ENCODE measurements at places on chromosomes 12 and 14.

- H3K36me3 ChIP-seq = no peaks in the 10 kb centered on the region
- H3K27ac ChIP-seq = no peak overlapping the region
- no peak overlapping the region for H3K4me3 ChIP-seq
- H3K4me1 ChIP-seq = no peaks in the 10 kb centered on the region
- peak; percentile 16 for DNase-seq
Measured at GRCh38 chr12:38921025-38921677, 15.8 kb upstream of the CPNE8 start.

DNA sequence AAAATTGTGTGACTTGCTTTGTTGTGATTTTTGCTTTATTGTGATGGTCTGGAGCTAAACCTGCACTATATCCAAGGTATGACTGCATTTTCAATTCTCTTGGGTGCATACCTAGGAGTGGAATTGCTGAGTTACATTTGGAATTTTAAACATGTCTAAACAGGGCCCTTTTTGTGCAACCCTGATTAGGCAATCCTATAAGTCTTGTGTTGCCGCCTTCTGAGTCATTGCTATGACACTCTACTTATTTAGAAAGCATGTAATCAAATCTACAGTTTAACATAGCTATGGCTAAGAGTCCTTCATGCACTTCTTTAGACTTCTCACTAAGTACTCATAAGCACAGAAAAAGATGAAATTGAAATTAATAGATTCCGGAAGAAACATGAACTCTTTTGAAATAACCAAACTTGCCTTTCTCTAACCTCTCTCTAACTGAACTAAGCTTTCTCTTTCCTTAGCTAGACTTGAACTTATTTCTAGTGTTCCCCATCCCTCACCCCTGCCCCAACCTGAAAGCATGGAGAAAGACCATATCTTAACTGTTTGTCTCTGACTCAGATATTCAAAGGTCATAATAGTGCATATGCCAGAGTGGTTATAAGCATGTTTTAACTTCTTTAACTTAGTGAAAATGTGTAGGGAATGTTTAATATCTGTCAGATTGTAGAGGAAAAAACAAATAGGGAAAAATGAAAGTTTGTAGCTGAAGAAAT, 203.0 kb downstream of the SNAPC1 start:
- peaks cover 6% of the 10 kb centered on the region for H3K4me1 ChIP-seq
- no peak overlapping the region for H3K4me3 ChIP-seq
- DNase-seq = no peak
- H3K36me3 ChIP-seq = no peaks in the 10 kb centered on the region
- peaks cover 4% of the 10 kb centered on the region for H3K27me3 ChIP-seq

GRCh38 chr14:81324011-81324410, 76.1 kb downstream of the STON2 start:
- H3K4me3 ChIP-seq = peak overlapping the region; percentile 75
- DNase-seq = peak; percentile 20
- H3K27ac ChIP-seq = peak overlapping the region; percentile 84
- H3K27me3 ChIP-seq = no peaks in the 10 kb centered on the region

DNA sequence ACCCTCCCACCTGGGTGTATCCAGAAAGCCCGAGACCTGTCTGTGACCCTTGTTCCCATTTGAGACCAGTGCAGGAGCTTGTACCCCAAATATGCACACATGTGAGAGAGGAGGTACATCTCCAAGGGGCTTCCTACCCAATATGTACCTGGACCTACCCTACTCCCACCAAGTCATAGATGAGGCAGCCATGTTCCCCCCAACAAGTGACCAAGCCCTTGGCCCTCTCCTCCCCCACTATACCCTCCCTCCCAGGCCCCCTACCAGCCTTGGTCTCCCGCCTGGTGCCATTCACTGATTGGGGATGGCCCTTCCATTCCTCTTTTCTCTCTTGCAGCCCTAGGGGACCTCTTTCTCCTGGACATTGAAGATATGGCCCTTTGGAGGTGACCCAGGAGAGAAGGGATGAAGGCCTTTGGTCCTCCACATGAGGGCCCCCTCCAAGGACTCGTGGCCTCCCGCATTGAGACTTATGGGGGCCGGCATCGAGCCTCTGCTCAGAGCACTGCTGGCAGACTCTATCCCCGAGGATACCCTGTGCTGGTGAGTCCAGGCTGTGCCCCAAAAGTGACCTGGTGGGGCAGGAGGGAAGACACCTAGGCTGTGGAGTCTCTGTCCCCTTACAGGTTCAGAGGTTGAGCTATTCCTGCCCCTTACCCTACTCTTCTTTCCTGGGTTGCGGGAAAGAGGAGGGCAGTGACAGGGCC, 1.5 kb downstream of the PLEKHG6 start:
- H3K27ac ChIP-seq = no peak overlapping the region
- no peak for DNase-seq
- peaks cover 18% of the 10 kb centered on the region for H3K4me1 ChIP-seq
- peaks cover 20% of the 10 kb centered on the region for H3K27me3 ChIP-seq

DNA sequence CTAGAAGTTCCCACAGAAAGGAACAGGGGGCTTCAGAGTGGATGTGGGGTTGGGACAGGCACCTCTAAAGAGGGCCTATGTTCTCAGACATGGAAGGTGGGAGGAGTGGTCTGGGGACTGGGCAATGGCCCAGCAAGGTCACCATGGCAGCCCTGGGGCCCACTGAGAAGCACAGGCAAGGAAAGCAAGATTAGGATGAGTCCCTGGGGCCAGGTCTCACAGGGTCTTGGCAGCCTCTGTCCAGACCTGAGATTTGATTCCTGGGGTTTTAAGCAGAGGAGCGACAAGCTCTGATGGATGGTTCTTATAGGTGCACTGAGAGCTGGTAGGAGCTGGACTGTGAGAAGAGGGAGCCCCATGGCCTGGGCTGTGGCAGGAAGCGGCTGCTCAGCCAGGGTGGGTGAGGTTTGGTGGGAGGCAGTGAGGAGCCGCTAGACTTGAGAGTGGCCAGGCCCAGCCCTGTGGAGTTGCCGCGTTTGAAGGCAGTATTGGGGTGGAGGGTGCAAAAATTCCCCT, 44.0 kb downstream of the DLK1 start:
- peaks cover 1% of the 10 kb centered on the region for H3K36me3 ChIP-seq
- peaks cover 7% of the 10 kb centered on the region for H3K27me3 ChIP-seq
- no peak for DNase-seq
- H3K4me1 ChIP-seq = no peaks in the 10 kb centered on the region
- H3K4me3 ChIP-seq = no peak overlapping the region

GRCh38 chr12:24172031-24172772, 222.7 kb upstream of the SOX5 start:
- H3K4me3 ChIP-seq = no peak overlapping the region
- H3K27ac ChIP-seq = no peak overlapping the region
- no peak for DNase-seq
- peaks cover 12% of the 10 kb centered on the region for H3K4me1 ChIP-seq

DNA sequence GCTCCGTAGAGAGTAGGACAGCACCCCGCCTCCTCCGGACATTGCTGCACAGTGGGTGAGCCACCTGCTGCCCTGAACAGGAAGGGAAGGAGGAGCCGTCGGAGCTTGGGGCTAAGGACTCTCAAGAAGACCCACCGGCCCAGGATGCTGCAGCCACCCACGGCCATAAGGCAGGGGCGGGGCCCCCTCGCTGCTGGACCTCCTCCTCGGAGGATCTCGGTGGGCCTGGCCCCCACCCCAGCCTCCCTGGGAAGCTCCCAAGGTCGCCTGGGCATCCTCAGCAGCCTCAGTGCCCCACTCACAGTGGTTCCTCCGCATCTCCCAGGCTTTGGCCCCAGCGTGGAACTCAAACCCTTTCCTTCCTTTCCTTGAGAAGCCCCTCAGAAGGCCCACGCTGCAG, 68.6 kb upstream of the DIO3 start:
- H3K4me1 ChIP-seq = peaks cover 7% of the 10 kb centered on the region
- H3K27ac ChIP-seq = no peak overlapping the region
- peaks cover 2% of the 10 kb centered on the region for H3K36me3 ChIP-seq

- H3K27me3 ChIP-seq = peaks cover 21% of the 10 kb centered on the region
- DNase-seq = no peak
- H3K4me3 ChIP-seq = no peak overlapping the region
- H3K36me3 ChIP-seq = no peaks in the 10 kb centered on the region
Measured at GRCh38 chr14:74392616-74393570, 33.1 kb downstream of the SYNDIG1L start.

- no peak for DNase-seq
- H3K27ac ChIP-seq = no peak overlapping the region
- no peaks in the 10 kb centered on the region for H3K27me3 ChIP-seq
- peaks cover 14% of the 10 kb centered on the region for H3K4me1 ChIP-seq
- H3K36me3 ChIP-seq = peaks cover 22% of the 10 kb centered on the region
- H3K4me3 ChIP-seq = no peak overlapping the region
Measured at GRCh38 chr14:94376108-94376975, 12.1 kb downstream of the SERPINA1 start.

- peaks cover under 1% of the 10 kb centered on the region for H3K4me1 ChIP-seq
- DNase-seq = no peak
- H3K27me3 ChIP-seq = peaks cover 42% of the 10 kb centered on the region
- no peak overlapping the region for H3K27ac ChIP-seq
Measured at GRCh38 chr12:159156-159782, 54.7 kb downstream of the SLC6A12 start.

DNA sequence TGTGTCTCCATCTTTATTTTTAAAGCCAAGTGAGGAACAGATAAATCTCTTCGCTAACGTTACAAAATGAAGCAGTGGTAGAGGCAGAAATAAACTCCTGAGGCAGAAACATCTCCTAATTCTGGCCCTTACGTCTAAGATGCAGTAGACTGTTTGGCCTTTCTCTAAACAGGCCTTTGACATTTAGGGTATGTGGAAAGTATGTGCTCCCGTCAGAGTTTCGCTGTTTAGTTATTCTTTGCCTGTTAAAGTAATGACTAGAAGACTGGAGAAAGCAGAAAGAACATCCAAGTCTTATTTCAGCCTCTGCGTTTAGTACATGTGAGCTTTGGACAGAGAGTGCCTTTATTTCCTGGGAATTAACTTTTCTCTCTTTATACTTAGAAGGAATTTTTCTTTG, 216.6 kb downstream of the RAD51B start:
- no peaks in the 10 kb centered on the region for H3K27me3 ChIP-seq
- H3K4me3 ChIP-seq = no peak overlapping the region
- H3K27ac ChIP-seq = no peak overlapping the region
- H3K36me3 ChIP-seq = peaks cover 2% of the 10 kb centered on the region
- DNase-seq = no peak
- H3K4me1 ChIP-seq = peaks cover 15% of the 10 kb centered on the region

DNA sequence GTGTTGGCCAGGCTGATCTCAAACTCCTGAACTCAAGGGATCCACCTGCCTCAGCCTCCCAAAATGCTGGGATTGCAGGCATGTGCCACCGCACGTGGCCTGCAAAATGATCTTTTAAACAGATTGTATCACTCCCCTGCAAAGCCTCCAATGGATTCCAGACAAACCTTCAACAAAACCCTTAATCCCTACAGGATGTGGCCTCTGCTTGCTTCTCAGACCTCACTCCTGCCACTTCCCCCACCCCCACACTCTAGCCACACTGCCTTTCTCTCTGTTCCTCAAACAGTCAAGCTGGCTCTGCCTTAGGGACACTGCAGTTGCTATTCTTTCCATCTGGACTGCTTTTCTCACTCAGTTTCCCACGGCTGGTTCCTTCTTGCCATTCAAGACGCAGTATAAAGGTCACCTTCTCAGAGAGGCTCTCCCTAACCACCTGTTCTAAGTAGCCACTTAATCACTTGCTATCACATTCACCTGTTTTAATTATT, 47.3 kb upstream of the TMED10 start:
- DNase-seq = peak; percentile 21
- H3K27me3 ChIP-seq = no peaks in the 10 kb centered on the region
- peaks cover 30% of the 10 kb centered on the region for H3K4me1 ChIP-seq
- peak overlapping the region; percentile 20 for H3K4me3 ChIP-seq
- no peaks in the 10 kb centered on the region for H3K36me3 ChIP-seq
- peak overlapping the region; percentile 92 for H3K27ac ChIP-seq

GRCh38 chr12:126369487-126370463, 1304.5 kb downstream of the AACS start:
- peaks cover 28% of the 10 kb centered on the region for H3K27me3 ChIP-seq
- H3K36me3 ChIP-seq = no peaks in the 10 kb centered on the region
- no peak overlapping the region for H3K4me3 ChIP-seq
- H3K4me1 ChIP-seq = peaks cover 3% of the 10 kb centered on the region
- DNase-seq = no peak

DNA sequence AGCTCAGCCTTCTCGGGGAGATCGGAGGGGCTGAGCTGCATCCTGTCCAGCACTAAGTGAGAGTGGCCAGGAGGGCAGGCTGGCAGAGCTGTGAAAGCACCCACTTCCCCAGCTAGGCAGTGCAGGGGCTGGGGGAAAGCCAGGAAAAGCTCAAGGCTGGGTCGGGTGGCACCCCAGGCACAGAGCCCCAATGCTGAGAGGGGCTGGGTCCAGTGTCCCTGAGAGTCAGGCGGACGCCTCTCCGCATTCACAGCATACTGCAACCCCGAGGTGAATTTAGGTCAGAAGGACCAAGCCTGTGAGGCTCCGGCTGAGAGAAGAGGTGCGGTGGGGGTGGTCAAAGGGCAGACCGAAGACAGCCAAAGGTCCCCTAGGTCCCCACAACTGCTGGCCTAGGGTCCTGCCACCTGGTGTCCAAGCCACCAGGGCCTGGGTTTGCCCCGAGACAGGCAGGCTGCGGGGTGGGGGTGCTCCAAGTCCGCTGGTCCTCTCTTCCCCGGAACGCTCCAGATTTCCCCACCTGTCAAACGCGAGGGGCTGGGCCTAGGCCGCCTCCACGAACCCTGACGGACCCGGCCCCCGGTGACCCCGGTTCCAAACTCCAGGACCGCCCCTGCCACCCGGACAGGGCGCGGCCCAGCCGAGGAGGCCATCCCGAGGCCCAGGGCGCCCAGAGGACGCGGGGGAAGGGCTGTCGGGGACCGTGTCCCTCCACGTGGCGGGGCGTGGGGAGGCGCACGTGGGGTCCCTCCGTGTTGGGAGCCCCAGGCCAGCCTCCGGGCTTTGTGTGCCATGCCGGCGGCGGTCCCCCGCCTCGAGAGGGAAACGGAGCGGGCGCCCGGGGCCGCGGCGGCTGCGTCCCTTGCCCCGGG, 527 bp downstream of the CAMKK2 start:
- H3K4me1 ChIP-seq = peaks cover 18% of the 10 kb centered on the region
- H3K27me3 ChIP-seq = no peaks in the 10 kb centered on the region
- H3K27ac ChIP-seq = peak overlapping the region; percentile 80
- peak; percentile 35 for DNase-seq
- peaks cover 7% of the 10 kb centered on the region for H3K36me3 ChIP-seq

DNA sequence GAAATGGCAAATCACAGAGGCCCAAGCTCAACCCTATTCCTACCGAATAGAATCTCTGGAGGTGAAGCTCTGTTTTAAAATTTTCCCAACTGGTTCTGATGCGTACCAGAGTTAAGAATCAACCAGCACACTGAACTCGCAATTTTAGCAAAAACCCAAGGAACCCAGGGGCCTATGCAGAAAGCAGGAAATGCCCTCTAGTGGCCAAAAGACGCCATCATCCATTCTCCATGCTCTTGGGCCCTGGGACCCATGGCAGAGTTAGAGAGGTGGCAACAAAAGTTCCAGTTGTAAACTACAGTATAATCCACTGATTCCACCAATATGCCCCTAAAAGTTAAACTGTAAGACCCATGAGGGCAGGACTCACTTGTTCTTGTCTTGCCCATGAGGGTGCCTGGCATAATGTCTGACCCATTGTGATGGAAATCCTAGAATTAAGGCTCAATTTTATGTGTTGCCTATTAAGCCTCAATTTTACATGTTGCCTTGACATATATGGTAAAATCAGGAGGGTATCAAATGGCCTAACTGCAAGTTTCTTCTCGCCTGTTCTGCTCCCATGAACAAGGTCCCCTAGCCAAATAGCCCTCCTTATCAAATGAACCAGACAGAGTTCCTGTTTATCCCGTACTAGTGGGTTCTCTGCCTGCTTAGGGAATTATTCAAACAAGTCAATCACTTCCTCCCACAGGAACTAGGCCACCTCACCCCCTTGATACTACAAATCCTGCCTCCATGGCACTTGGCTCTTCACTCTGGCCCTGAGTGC, 137.5 kb upstream of the CPM start:
- H3K27me3 ChIP-seq = no peaks in the 10 kb centered on the region
- DNase-seq = peak; percentile 21
- H3K27ac ChIP-seq = no peak overlapping the region
- no peak overlapping the region for H3K4me3 ChIP-seq
